ENCODE measurements at places on chromosomes 2 and 18.

- DNase-seq: peak; percentile 37
These were observed 24.6 kb upstream of the CASP10 start for GRCh38 chr2:201158111-201158929.

DNA sequence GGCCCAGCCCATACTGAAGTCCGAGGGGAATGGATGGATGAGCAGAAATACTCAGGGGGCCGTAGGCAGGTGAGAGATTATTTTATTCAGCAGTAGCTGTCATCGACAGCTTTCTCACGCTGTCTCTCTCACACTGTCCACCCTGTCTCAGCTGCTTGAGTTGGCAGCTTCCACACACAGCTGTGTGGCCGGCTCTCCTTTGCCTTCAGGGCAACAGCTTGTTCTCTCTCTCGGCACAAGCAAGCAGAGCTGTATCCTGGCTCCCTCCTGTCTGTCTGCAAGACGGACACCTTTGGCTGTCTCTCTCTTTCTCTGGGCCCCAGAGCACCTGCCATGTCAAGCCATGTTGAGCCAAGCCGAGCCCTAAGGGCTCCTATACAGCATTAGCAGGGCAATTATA lies 9.8 kb upstream of the PAPOLG start:
- DNase-seq: peak; percentile 14

GRCh38 chr2:114405247-114406116 lies 37.0 kb upstream of the DPP10 start:
- DNase-seq: no peak

GRCh38 chr2:86028766-86029381 lies 76.8 kb downstream of the POLR1A start:
- no peak for DNase-seq

- no peak for DNase-seq
These were observed 63.2 kb downstream of the ITGB1BP1 start for GRCh38 chr2:9360110-9360509.

GRCh38 chr2:168874368-168875054 lies 15.7 kb downstream of the SPC25 start:
- no peak for DNase-seq

DNA sequence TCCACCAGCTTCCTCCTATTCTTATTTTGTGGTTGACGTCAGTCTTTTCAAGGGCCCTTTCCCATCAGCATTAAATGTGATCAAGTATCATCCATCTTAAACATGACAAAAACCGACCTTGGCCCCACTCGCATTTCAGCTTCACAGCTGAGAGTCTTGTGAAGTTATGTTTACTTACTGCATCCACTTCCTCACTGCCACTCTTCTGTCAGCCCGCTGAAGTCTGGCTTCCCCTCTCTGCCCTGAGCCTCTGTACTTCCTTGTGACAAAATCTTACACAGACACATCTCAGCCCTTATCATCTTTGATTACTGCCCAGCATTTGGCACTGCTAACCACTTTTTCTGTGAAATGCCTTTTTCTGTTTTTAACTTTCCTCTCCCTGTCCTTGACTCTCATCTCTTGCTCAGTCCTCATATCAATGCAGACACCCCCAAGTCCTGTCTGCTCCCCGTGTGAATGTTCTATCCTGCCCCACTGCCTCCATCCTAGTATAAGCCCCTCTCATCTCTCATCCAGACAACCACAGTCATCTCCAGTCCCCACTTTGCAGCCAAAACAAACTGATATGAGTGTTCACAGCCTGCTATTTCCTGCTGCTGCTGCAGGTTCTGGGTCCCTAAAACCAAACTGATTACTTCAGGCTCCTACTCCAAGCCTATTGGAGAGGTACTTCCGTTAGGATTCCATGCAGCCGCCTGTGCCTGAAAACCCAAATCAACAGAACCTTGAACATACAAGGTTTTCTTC lies 31.4 kb downstream of the FOSL2 start:
- no peak for DNase-seq

- DNase-seq: no peak
These were observed 15.8 kb downstream of the CROCC2 start for GRCh38 chr2:240921995-240922244.

DNA sequence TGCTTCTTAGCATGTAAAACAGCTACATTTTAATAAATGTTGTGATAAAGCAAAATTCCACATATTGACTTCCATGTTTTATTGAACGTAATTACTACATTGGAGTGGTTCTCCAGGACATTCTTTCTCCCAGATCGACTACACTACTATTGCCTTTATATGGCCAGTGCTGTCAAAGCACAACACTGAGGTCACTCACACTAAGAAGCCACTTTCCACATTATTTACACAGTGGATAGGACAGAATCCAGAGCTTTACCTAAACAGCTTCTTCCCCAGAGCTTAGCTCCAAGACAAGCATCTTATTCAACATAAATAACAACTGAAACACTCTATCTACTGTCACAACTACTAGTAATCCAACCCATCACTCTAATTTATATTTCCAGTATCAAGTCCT lies 73.9 kb upstream of the WDR75 start:
- no peak for DNase-seq

DNA sequence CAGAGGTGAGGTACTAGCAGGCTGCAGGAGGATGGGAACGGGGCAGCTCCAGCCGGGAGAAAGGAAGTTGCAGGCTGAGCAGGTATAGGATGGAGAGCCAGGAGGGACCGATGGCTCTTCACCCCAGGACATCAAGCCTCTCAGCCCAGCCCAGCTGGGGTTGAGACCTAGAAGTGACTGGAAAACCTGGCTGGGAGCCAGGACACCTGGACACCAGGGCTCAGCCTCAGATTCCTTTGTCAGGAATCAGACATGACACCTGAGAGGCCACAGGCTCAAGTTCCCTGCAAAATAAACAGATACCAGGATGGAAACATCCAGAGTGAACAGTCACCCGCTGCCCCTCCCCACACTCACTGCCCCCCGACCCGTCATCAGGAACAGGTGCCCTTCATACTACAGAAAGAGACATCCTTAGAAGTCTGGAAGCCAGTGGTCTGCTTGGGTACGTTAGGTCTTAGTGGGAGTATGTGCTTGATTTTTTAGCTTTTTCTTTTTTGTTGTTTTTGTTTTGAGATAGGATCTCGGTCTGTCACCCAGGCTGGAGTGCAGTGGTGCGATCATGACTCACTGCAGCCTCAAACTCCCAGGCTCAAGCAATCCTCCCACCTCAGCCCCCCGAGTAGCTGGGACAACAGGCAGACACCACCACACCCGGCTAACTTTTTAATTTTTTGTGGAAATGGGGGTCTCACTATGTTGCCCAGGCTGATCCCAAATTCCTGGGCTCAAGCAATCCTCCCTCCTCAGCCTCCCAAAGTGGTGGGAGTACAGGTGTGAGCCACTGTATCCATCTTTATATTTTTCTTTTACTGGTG lies 95.7 kb upstream of the STPG4 start:
- DNase-seq: no peak

GRCh38 chr2:66957677-66958076 lies 439.5 kb upstream of the ETAA1 start:
- DNase-seq: no peak

- DNase-seq: no peak
These were observed 174.9 kb downstream of the EPHA4 start for GRCh38 chr2:221397187-221397586.

GRCh38 chr2:145108959-145109710 lies 589.2 kb upstream of the ZEB2 start:
- DNase-seq: no peak

- peak; percentile 90 for DNase-seq
These were observed at the start of gene ZSWIM2 for GRCh38 chr2:186848873-186849578. ZSWIM2 (minus strand) TSS chr2:186849170; CDS start chr2:186849130, 40 bp downstream.

DNA sequence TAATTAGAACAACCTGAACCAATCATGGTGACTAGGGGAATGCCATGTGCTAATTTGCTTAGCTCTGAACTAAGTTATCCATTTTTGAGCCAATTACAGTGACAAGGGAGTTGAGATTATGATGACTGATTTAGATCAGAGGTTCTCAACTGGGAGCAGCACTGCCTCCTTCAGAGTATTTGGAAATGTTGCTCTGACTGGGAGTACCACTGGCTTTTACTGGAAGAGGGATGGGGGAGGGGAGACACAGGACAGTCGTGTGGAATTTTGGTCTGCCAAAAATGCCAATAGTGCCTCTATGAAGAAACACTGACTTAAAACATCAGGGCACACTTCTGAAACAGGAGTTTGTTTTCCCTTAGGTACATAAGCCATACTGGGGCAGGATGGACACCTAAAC lies 48.1 kb upstream of the VPS54 start:
- DNase-seq: no peak

- DNase-seq: no peak
These were observed 108.0 kb upstream of the LDLRAD4 start for GRCh38 chr18:13110559-13110958.

GRCh38 chr18:3332376-3332775 lies 70.4 kb downstream of the MYL12B start:
- no peak for DNase-seq

DNA sequence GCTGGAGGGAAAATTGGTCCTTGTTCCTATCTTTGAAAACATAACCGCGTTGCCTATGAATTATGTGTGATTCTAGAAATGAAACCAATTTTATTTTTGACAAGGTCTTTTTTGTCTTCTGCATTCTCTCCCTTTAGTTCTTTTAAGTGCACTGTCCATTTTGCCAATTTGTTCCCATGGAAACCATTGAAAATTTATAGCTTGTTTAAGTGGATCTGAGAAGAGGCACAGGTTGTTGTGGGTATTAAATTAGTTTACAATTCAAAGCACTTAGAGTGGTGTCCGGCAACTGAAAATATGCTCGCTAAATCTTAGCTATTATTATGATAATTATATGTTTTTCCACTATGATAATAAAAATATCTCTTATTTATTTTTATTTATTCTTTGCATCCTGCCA lies 107.5 kb upstream of the FSHR start:
- DNase-seq: no peak

- DNase-seq: no peak
These were observed 18.9 kb upstream of the BAZ2B start for GRCh38 chr2:159635006-159635789.

DNA sequence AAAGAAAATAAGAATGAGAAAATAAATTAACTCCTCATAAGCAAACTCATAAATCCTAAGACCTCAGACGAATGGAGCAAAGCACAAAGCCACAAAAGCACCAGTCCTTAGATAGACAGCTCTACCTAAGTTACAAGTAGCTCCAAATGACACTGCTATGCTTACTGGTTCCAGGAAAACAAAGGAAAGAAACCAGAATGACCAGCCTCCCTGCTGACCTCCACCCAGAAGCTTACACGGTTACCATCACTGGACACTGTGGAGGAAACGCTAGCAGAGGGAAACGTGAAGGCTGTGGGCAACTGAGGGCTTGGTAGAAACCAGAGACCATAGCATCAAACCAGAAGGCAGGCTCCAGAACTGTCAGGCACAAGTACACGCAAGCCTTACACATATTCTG lies 67.8 kb downstream of the STK39 start:
- DNase-seq: no peak

GRCh38 chr18:61502472-61502871 lies 169.2 kb downstream of the CDH20 start:
- DNase-seq: peak; percentile 20

DNA sequence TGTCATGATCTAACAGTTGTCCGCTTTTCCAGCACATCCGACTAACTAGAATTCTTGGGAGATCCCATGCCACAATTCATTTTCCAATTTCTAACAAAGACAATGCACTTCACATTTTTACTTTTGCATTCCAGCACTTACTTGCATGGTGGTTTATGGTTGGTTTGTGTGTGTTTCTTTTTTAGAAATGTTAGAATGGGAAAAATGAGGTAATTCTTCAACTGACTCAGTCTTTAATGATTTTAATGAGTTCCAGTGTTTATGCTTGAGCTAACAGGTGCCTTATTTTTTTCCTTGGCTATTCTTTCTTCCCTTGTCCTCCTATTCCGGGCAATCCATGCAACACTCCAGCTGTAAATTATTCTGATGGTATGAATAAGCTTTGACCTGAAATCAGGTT lies 46.4 kb downstream of the SLC8A1 start:
- DNase-seq: no peak

DNA sequence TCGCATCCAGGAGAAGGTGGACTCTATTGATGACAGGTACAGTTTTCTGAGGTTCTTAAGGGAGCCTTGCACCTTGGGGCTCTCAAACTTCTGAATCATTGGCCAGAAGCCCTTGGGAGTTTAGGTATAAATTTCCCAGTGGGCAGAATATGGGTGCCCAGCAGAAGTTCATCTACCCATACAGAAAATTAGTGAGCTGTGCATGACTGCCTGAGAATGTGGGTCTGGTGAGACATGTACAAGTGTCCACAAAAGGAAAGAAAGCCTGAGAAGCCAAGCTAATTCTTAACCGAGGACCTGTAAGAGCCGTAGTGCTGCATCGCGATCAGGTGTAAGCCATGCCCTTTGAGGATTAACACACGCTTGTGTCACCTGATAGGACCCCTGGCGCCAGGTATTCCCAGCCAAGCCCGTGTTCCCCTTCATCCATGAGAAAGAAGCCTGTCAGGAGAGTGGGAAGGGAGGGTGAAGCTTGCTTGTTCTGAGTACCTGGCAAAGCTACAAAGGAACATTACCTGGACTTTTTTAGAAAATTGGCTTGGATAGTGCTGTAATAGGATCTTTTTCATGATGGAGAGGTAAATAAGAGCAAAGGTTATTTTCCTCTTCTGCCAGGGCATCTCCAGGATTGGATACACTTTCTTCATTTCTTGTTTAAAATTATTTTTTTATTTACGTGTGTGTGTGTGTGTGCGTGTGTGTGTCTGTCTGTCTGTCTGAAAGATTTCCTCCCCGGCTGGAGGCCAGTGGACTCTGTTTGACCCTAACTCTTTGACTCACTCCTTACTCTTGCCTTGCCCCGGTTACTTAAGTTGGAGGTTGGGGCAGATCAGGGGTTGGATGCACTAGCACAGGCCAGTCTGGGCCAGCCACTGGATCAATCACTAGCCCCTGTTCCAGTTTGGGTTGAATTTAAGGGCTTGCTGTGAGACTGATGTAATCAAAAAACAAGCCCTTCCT lies 90.4 kb upstream of the EML6 start:
- no peak for DNase-seq

DNA sequence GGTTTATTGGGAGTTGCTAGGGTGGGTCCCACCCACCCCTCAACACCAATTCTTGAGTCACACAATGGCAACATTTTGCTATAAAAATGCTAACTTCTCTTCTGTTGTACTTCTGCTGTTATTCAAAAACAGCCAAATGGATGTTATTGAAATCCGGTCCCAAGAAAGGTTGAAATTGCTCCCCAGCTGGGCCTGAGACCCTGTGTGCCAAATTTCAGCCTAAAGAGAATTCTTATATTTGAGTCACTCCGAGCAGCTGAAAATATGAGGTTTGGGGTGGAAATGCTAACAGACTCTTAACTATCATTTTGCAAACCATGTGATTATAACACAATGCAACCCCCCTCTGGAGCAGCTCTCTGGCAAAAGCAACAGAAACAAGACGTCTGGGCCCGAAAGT lies 27.0 kb upstream of the ACVR1 start:
- DNase-seq: no peak

DNA sequence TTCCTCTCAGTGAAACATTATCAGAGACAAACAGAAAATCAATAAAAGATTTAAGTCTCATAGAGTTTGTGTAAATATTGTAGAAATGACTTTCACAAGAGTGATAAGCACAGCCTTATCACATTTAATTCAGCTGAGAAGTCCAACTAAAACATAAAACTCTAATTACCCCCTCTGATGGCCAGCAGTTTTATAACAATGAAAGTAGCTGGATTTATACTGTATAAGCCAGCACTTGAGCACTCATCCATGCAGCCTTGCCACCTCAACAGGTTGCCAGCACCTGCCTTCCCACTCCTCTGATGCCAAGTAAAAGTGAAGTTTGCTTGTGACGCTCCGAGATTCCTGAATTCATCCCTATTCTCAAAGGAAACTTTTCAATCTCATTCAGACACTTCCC lies 103.0 kb upstream of the STK39 start:
- no peak for DNase-seq

Data from skeletal muscle cell (primary cell).